NCI-H2107 (cell line): ENCODE measurements at places on chromosomes 11 and 22.

DNA sequence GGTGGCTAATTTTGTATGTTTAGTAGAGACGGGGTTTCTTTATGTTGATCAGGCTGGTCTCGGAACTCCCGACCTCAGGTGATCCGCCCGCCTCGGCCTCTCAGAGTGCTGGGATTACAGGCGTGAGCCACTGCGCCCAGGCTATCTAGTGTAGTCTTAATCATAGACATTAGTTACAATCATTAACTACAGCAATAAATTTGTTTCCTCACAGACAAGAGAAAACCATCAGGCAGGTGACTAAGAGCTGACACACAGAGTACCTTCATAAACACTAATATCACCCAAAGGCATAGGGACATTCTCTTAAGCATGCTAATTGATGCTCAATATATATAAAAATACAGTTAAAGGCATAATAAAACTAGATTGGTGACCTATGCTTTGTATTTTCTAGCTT is 19.4 kb downstream of the SDHD start:
- no peak for DNase-seq

DNA sequence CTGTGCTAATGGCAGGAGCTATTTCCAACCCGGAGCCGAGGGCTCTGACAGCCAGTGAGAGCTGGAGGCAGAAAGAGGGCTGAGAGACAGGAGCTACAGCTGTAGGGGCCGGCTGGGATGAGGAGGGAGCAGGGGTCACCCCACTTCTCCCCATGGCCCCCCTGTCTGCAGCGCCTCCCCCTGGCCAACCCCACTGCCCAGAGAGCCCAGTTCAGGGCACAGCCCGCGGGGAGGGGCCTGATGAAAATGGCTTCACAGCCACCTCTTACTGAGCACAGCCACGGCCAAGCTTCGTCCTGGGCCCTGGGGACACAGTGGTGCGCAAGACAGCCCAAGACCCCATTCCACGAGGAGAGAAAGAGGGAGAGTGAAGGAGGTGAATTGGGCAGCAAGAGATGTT is 27.9 kb downstream of the RPL3 start:
- no peak for DNase-seq

- DNase-seq: no peak
Measured at GRCh38 chr22:45335021-45335818, 25.5 kb downstream of the FAM118A start.

GRCh38 chr11:88102598-88102934 is 72.7 kb downstream of the RAB38 start:
- DNase-seq: no peak

GRCh38 chr11:63749624-63750023 is 19.0 kb downstream of the ZFTA start:
- no peak for DNase-seq

DNA sequence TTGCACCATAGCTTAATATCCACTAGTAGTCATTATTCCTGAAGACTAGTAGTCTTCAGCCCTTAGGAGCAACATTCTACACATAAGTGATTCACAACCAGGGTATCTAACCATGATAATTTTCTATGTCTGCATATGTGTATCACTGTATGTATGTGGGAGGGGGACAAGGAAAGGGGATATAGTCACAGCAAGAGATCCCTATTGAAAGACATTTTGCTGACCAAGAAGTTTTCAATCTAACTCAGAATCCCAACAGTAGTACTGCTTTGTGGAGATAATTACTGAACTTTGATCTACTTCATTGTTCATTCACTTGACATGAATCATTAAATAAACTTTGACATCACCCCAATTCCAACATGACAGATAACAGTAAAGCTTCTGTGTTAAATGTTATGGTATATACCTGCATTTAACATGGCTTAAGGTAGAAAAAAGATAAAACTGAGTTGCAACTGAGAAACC is 10.3 kb downstream of the PIK3C2A start:
- no peak for DNase-seq

GRCh38 chr11:20102397-20102796 is 57.9 kb downstream of the DBX1 start:
- no peak for DNase-seq

DNA sequence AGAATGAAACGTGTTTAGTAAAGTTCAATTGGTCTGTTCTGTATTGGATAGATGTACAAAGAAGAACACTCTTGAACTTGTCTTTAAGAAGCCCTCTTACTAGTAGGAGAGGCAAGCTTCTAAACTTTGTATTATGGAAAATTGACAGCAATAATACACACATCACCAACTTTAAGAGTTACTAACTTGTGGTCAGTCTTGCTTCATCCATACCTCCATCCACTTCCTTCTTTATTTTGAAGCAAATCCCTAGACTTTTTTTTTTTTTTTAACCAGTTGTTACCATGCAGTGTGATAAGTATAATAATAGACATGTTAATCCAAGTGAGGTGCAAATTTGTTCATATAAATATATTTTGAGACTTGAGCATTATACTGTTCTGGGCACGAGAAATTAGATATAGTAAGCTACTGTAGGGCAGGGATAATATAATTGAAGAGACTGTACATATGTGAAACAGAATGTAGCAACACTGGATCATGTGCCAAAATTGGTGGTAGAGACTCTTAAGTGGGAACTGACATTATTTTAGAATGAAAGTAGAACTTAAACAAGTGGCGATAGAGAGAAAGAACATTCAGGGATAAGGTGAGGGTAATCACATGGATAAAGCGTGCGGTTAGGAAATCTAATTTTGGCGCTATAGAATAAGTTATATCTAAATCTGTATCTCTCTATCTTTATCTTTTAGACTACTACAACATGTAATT is 6.5 kb downstream of the FAR1 start:
- DNase-seq: no peak

DNA sequence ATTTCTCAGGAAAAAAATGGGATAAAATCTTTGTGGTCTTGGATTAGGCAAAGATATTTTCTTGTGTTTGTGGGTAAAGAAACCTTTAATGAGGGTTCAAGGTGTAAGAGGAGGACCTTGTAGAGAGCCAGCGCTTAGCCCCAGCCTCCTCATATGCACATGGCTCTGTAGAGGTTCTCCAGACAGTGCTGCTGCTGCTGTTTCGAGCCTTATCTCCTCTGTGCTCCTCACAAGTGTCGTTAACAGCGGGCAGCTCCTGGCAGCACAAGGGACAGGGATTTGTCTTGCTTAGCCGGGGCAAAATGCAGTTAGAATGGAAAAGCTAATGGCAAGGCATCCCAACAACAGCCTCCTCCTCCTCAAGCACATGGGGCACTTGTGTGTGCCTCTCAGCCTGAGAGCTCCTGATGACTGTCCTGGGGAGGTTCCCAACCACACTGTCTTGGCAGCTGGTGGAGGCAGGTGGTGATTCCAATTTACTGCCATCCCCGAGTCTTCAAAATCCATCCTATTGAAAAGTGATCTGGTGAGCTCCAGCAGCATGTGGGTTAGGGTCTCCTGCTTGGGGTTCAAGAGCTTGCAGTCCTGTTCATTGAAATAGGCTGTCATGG is 7.6 kb upstream of the MSANTD2 start:
- DNase-seq: no peak

DNA sequence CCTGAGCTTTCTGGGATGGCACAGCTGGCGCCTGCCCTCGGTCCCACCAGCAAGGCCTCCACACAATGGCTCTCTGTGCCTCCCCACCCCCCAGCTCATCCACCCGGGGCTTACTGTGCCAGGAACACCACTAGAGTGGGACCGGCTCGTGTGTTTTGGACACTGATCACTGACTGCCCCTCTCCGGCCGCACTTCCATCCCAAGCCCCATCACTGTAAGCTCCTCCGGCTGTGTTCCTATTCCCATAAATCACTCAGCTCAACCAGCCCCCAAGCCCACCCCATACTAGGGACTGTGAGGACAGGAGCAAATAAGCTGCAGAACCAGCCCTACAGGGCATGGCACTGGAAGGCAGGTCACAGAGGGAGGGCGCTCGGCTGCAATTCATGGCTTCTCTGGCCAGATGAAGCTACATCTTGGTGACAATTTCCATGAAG is 7.3 kb downstream of the APBB1 start:
- no peak for DNase-seq

- DNase-seq: no peak
Measured at GRCh38 chr11:132992838-132993631, 539.3 kb downstream of the OPCML start.

DNA sequence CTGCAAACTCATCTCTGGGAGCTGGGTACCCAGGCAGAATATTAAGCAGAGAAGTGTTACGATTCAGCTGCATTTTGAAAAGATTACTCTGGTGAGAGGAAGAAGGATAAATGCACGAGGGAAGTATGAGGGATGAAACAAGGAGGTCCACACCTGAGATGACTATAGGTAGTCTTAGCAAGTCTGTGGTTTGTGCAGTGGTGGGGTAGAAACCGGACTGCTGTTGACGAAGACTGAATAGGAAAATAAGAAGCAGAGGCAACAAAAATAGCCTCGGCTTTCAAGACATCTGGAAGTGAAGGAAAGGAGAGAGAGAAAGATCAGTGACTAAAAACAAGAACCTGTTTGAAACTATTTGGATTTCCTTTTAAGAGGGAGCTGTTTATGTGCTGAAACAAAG is 810.8 kb downstream of the OPCML start:
- DNase-seq: no peak

- no peak for DNase-seq
Measured at GRCh38 chr11:16632295-16633200, 105.9 kb upstream of the C11orf58 start.

DNA sequence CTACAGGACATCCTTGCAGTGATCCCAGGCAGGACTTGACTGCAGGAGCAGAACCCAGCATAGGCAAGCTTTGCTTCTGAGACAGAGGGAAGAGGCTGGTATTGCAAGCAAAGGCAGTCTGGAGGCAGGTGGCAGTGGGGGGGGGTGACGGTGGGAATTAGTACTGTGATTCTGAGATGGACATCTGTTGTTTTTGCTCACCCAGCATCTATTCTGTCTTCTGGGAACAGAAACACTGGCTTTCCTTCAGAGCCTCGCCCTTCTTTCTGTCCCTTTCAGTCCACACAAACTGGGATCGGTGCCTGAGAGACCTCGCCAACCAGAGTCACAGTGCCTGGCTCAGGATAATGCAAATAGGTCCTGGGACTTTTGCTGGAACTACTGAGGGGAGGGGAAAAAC is 31.2 kb upstream of the RASL10A start:
- no peak for DNase-seq

DNA sequence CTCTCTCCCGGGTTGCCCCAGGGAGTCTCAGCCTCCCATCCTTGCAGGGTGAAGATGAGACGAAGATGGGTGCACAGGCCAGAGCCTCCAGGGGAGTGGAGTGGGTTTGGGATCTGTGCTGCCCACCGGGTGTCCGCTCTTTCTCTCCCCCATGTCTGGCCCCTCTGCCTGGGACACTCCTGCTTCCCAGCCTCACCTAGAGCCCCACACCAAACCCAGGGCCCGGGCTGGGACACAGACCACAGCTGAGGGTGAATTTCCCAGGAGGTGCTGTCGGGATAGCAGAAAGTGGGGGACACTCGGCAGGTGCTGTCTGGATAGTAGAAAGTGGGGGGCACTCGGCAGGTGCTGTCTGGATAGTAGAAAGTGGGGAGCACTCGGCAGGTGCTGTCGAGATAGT is 25.0 kb upstream of the KRTAP5-7 start:
- no peak for DNase-seq

GRCh38 chr11:126403658-126404057 is 48.2 kb downstream of the ST3GAL4 start:
- no peak for DNase-seq

DNA sequence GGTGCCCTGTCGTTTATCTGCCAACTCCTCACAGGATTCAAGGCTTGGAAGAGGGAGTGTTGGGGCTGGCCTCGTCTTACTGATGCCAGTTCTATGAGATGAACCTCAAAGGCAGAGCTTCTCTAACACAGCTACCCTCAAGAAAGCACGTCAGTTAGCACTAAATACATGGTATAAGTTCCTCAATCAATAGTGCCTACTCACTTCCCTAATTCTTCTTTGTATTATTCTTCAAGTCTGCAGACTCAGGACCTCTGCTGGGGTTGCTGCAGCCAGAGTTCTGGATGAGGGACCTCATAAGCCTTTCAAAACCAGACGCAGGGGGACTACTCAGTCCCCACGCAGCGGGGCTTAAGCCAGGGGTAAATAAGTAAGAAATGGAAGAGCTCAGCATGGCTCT is 118.3 kb downstream of the VPREB1 start:
- DNase-seq: no peak

DNA sequence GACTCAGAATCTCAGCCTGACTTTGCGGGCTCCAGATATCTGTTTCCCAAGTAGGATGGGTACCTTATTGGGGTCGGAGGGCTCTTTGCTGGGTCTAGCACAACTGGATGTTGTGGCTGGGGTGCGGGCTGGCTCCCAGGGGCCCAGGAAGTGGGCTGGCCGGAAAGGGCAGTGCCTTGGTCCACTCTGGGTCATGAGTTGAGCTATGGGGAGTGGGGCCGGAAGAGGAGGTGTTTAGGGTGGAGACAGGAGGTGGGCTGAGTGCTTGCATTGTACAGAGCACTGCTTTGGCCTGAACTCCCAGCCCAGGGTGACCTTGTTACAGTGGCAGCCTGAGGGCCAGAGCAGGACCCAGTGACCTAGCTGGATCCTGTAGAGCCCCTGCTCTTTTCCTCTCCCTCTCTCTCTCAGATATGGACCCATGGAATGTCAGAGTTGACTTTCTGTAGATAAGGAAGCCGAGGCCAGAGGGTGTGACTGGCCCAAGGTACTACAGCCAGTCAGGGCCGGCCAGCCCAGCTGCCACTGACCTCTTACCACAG is 13.2 kb downstream of the PHLDB1 start:
- no peak for DNase-seq

- no peak for DNase-seq
Measured at GRCh38 chr11:63558459-63559157, 4.6 kb downstream of the PLAAT2 start.

DNA sequence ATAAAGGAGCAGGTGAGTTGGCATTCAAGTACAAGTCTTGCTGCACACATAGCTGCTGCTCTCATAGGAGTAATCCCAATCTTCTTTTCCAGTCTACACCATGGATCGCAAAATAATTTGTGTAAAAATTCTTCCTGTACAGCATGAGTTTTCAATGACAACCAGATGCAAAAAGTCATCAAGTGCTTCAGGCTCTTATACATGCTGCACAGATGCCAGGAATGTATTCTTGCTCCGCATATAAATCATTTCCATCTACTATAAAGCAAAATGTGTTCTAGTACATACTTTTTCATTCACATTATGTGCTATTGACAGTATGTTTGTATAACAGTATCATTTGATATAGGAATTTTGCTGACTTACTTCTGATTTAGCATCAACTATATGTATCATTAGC is 35.4 kb downstream of the NXPE2 start:
- no peak for DNase-seq

- DNase-seq: no peak
Measured at GRCh38 chr11:4436411-4436810, 12.7 kb upstream of the OR52K2 start.

DNA sequence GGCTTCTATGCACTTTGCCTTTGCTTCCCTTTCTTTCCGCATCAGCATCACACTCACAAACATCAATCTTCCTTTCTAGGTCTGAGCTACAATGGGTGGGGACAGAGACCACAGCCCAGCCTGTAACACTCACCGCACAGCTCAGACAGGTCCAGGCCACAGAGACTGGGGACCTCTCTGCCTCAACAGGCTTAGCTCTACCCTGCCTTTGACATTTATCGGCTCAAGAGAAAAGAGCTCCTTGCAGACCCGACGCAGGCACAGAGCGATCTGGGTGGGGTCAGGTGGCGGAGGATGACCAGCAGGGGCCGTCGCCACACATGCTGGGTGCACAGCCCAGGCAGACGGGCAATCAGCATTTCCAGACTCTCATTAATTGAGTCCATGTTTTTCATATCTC is 837.3 kb downstream of the TBC1D22A start:
- DNase-seq: no peak

- DNase-seq: peak; percentile 85
Measured at GRCh38 chr11:71140206-71140919, 112.0 kb downstream of the SHANK2 start.

- no peak for DNase-seq
Measured at GRCh38 chr11:77775936-77776335, 44.6 kb downstream of the RSF1 start.
